ENCODE measurements at places on chromosomes 5 and 9.

- no peak for DNase-seq
Observed at GRCh38 chr9:37037503-37038301, 3.6 kb upstream of the PAX5 start.

DNA sequence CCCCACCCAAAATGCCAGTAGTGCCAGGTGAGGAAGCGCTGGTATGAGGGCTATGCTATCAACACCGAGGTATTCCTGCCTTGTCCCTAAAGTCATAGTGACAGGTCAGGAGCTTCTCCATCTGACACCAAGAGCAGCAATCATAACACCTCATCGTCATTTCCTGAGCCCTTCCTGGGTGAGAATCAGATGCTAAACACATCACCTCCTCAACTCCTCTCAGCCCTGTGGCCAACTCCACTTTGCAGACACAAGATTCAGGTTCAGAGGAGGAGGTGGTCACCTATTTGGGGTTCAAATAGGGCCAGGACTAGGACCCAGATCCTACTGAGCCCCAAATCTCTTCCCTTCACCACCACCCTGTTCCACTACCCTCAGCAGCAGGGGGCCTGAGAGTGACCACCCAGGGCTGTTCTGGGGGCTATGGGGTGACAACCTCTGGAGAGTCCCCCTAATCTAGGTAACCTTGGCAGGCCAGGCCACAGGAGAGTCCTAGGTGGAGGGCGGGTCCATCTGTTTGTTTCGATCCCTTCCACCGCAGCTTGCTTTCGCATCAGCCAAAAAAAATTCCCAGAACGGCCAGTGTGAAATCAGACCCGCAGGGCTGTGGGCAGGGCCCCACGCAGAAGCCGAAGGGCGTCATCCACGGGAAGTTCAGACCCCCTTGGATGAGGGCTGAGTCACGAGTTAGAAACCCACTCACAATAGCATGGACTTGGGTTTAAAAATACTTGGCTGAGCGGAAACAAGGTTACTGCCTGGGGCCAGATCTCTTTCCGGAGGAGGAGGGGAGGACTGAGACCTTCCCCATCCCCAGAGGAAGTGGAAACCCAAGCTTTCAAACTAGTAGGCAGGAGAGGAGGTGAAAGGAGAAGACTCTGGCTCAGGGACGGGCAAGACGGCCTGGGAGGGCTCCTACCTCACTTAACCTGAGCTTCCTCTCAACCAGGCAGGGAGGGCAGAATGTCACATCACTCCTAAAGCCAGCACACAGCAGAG, 8.7 kb downstream of the STK10 start:
- DNase-seq: no peak

DNA sequence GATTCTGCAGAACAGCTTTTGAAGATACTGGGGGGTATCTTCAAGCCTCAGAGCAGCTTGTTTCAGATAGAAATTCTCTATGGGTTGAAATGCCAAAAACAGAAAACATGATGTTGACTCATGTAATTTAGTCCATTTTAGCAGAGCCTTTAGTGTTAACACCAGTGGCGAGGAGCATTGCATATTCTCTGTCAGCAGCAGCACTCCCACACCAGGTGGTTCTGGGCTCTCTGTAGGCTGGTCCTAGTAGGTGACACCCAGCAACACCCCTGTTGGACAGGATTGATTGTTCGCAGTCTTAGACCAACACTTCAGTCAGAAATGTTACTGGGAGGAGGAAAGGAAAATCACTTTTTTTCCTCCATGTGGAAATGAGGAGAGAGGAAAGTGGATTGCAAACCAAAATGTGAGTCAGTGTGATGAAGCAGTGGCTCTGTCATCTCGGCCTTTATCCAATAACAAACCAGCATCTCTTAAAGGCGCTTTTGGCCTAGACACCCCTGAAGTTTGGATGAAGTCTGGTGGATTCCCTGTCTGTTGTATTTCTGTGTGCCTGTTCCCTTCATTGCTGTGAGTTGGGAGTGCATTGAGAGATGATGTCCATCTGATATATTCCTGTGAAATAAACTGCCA, 16.8 kb downstream of the SLC46A2 start:
- DNase-seq: no peak

DNA sequence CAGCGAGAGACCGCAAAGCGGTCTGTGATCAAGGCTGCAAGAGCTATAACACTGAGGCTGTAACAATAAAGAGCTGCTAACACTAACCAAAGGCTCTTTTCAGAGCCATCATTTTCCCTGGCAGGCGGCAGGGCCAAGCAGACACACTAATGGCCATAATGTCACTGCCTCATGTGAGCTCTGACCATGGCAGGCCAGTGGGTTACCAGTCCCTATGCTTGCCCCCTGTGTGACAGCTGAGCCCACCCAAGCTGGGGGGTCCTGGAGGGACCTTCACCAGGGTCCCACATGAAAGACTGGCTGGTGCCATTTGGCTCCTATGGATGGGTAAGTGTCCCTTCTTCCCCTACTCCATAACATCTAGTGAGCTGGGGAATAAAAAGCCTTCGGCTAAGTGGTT, 29.6 kb upstream of the TESK1 start:
- no peak for DNase-seq

DNA sequence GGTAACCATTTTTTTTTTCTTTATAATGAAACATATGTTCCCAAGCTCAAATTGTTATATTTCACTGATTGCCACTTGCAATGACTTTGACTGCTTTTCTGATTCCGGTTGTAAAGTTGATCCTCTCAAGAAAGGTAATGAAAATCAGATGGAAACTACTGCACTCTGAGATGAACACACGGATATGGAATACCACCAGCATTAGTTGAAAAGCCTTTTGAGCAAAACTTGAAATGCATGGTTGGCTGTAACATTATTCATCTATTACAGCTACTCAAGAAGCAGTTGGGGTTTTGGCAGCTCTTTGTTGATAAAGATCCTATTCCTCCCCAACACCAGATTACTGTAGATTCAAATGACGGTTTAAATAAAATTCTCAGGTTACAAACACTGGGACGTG, 591.6 kb upstream of the DMAC1 start:
- DNase-seq: no peak

DNA sequence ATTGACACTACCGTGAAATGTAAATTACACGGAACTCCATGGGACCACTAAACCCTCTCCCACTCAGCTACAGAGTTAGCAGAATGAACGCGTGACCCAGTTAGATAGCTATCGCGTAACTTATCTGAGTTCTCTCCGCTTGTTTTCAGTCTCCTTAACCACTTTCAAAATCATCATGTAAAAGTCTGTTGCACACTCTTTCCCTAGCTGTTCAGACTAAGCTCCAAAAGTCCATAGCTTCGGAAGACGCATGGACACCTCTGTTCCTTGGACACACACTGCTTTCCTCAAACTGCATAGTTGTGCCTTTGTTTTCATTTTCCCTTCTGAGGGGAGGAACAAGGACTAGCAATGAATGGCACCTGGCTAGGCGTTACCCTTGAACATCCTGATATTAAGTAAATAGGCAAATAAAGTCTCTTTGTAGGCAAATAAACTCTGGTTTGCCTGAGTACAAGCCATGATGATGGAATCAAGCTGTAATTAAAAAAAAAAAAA, 83.3 kb downstream of the DAPK1 start:
- no peak for DNase-seq

DNA sequence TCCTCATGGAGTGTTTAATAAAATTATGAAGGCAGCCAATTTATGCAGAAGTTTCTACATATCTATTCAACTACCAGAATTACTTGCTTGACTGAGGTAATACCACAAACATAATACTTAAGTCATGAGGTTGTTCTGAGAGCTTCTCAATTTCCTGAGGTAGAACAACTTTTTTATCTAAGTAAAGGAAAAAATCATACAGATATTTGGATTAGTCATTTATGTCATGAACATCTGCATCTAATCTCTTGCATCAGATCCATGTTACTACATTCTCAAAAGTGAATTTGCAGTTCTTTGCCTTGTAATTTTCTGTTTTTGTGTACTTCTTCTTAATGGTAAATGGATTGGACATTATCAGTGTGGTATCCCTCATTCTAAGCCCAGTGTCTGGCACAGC, 60.4 kb upstream of the RGMB start:
- no peak for DNase-seq

DNA sequence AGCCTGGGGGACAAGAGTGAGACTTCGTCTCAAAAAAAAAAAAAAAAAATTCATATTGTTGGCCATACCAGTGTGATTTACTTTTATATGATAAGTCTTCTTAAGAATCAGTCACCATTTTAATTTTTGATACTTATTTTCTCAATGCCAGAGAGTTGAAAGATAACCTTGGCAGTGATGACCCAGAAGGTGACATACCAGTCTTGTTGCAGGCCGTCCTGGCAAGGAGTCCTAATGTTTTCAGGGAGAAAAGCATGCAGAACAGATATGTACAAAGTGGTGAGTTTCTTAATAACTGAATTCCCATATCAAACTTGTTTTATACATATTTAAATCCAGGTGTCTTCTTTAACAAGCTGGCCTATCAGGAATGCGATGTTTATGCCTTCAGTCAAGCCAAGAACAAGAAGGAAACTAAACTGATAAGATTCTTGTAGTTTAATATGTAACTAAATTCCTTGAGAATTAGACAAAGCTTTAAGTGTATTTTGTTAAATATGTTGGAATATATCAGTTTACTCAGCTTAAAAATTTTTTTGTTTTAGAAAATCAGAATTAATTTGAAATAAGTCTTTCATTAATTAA, 81.5 kb downstream of the NIPBL start:
- no peak for DNase-seq

GRCh38 chr5:21773456-21773855, 1079.7 kb downstream of the CDH12 start:
- DNase-seq: no peak

- no peak for DNase-seq
Observed at GRCh38 chr5:57174128-57174889, 450 bp downstream of the GPBP1 start.

GRCh38 chr5:60209146-60209840, 315.8 kb upstream of the PDE4D start:
- no peak for DNase-seq

DNA sequence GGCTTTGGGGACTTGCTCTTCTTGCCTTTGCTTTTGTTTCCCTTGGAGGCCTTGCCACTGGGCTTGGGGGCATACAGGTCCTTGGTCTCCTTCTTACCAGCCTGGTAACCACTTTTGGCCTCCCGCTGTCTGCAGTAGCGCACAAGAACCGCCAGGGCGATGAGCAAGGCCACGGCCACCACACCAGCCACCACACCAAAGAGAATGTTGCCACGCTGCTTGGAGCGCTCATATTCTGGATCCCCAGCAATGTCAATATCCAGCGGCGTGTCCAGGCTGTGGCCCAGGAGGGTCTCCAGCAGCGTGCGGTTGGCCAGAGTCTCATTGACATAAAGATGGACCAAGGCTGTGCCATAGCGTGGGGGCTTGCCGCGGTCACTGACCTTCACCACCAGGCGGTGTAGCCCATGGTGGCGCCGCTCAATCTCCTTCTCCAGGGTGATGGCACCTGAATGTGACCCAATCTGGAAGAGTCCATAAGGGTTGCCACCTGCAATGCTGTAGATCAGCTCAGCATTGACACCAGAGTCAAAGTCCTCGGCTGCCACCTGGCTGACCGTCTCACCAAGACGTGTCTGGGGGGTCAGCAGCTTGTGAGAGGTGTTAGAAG, 14.5 kb downstream of the PCDH1 start:
- no peak for DNase-seq

- no peak for DNase-seq
Observed at GRCh38 chr9:27467486-27467885, 56.6 kb upstream of the IFNK start.

- DNase-seq: no peak
Observed at GRCh38 chr9:80968611-80969010, 720.7 kb downstream of the TLE1 start.

GRCh38 chr5:14308384-14309154, 165.4 kb downstream of the TRIO start:
- DNase-seq: no peak

GRCh38 chr5:135335031-135335828, 63.8 kb downstream of the MACROH2A1 start:
- no peak for DNase-seq

DNA sequence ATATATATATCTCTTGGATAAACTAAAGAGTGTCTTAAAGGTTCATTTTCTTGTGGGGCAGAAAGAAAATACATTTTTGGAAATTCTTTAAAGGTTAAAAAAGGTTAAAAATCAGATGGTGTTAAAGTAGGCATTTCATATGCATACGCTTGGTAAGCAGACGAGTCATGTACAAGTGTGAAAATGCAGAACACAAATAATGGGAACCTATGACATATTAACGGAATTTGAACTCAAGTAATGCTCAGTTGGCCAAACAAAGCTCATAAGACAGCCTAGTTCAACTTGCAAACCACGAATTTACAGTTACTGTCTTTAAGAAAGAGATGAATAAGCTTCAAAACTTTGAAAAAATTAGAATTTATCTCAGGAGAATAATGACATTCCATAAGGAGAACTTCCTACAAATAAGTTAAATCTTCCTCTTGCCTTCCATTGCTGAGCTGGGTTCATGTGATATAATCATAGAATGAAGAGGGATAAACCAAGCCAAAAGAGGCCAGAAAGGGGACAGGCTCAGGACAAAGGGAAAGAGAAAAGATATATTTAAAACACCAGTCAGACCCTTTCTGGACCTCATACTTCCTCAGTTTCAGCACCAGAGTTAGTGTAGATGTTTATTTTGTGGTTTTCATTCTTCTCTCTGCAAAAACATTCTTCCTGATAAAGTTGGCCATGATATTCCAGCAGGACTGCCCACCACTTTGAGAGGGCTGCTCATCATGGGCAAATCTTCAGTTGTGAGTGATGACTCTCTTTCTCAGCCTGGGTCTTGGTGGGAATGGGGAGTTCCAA, 256.7 kb upstream of the CD180 start:
- no peak for DNase-seq

- DNase-seq: no peak
Observed at GRCh38 chr5:33011801-33012200, 300.7 kb downstream of the NPR3 start.

- DNase-seq: no peak
Observed at GRCh38 chr5:123093111-123093600, 4.1 kb downstream of the PRDM6 start.

DNA sequence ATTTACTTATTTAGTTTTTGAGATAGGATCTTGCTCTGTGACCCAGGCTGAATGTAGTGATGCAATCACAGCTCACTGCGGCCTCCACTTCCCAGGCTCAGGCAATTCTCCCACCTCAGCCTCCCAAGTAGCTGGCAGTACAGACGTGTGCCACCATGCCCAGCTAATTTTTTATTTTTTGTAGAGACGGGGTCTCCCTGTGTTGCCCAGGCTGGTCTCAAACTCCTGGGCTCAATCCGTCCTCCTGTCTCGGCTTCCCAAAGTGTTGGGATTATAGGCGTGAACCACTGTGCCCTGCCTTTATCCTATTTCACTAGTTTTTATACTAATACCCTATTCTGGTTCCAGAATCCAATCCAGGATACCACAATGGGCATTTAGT, 6.8 kb downstream of the RPS14 start:
- DNase-seq: no peak
